Activated CD4-positive, alpha-beta T cell treated with anti-CD3 and anti-CD28 coated beads for 48 hours (primary cell): ENCODE measurements at places on chromosomes 3 and 15.

DNA sequence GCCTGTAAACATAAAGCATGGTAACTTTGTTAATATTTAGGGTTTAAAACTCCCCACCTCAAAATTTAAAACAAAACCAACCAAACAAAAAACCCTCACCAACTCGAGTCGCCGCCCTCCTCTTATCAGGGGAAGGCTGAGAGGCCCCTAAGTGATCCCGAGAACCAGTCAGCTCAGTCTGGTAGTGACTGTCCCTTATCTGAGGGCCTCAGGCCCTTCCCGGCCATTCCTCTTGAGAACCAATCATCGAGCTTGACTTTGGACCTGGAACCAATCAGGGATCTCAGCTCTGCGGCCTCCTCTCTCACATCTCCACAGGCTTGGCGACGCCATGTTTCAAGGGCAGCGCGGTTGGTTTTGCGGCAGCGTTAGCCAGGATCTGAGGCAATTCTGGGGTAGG, at the start of gene TERB2:
TSS of gene TERB2 (plus strand) at position 300 of the 400 bp plus-strand sequence. CDS start at position 332, 32 bp downstream.
- no peak for DNase-seq

DNA sequence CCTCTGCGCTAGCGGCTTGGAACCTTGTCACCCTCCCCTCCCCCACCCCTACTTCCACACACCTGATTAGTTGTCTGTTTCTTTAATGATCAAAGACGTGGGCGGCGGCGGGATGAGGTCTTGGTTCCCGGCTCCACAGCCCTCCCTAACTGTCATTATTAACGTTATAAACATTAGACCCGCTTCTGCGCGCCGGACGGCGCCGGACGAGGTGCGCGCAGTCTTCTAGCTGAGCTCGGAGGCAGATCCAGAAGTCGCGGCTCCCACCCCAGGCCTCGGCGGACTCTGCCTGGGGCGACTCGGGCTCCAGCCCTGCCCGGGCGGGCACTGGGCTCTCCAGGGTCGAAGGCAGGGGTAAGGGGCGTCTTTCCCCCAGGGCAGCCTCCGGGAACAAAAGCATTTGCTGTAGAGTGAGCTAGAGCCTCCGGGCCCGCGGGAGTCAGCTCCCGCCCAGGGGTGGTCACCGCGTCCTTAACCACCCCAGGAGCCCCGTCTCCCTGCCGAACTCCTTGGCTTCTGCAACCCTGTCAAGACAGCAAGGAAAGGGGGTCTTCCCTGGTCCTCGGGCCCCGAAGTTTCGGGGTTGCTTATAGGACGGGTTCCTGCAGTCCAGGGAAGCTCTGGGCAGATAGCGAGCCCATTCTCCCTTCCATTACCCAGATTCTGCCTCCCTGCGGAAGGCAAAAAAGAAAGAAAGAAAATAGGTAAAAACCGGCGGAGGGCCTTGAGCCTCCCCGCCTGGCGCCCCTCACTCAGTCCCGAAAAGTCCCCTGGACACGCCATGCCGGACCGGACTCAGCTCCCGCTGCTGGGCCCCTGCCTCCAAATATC, 2.2 kb upstream of the ISLR2 start:
- no peak for DNase-seq

DNA sequence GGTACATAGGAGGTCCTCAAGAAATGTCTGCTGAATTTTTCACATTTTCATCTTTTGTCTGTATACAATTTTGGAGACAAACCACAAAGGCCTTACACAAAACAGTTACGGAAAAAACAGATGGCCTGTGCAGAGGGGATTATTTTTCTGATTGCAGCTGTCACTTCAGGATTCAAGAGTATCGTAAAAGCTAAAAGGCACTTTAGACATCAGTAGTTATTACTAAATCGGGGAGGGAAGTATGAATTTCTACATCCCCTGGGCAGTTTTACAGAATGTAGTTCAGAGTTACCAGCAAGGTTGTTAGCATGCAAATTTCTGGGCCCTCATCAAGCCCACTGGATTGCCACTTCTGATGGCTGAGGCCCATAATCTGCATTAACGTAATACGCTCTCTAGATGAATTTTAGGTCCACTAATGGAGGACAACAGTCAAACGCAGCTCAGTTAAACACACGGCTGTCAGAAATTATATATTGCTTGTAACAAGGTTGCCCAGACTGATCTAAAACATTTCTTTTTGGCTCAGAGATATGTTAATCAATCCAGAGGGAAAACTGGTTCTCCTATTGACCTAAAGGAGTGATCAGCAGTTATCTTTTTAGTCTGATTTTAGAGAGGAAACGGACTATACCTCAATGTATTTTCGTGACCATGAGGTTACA, 1.1 kb downstream of the RIOX2 start:
- DNase-seq: no peak

DNA sequence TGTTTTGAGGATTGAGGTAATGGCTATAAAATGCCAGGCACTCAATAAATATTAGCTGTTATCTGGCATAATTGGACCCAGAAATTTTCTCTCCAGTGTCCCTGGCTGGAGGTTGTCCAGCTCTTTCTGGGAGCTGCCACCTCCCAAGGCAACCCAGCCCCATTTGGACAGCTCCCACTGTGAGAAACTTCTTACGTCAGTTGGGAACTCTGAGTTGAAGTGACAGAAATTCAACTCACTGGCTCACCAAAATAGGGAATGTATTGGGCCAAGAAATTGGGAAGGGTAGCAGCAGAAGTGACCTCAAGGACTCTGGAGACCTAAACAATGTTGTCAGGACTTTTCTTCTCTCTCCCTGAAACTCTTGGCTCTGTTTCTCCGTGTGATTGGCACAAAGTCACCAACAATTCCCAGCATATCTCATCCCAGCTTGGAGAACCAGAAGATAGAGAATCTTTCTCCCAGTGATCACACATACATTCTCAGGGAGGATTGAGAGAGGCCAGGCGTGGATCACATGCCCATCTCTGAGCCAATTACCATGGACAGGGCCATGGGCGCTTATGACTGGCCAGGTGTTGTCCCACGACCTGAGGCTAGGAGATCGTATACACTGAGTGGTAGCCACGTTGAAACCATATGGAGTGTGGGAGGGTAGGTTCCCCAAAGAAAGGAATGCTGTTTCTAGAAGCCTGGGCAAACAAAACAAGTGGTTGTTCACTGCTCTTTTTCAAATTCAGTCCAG, 22.5 kb upstream of the HCN4 start:
- DNase-seq: no peak

DNA sequence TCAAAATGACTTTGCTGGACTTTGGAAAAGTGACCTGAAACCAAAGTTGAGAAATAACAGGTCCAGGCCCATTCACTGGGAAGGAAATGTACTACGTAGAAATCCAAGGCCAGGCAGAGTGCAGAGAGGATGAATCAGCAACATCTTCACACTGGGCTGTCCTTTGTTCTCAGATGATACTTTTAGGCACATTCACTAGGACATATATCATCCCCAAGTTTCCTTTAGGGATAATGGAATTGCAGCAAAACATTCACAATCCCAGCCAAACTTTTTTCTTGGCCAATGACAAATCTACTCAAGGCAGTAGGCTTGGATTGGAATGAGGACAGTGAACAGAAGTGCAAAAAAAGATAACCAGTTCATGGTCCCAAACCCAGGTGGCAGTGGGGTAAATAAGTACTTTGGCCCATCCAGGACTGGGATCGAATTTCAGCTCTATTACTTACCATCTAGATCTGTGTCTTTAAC, 75.1 kb downstream of the CLDN11 start:
- DNase-seq: no peak

- no peak for DNase-seq
Measured at GRCh38 chr15:86942285-86942684, 862.6 kb downstream of the AGBL1 start.

DNA sequence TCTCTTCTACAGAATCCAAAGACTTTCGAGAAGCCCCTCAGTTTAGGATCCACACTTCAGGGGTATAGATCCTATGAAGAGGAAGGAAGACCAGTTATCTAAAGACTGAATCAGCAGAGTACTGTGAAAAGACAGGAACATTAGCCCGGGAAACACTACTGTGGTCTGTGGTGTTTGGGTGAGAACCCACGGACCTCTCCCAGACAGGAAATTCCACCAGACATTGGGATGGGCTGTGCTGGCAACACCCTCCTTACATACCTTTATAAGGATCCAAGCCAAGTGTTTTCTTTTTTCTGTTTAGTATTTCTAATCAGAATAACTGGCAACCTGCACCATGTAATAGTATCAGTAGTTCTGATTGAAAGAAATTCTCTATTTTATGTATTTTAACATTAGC, 14.1 kb downstream of the TMEM207 start:
- DNase-seq: no peak

DNA sequence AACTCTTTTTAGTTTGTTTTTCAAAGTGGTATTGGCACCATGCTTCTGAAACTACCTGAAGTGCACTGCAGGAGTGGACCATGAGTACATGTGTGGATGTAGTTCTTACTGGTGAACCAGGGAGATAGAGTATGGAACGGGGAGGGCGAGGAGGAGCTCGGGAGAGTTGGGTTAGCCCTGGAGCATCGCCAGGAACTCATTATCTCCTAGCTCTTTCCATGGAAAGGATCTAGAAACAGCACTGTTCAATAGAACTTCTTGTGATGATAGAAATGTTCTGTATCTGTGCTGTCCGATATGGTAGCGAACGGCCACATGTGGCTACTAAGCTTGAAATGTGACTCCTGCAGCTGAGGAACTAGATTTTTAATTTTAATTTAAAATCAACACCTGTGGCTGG, 47.3 kb downstream of the VGLL4 start:
- no peak for DNase-seq

DNA sequence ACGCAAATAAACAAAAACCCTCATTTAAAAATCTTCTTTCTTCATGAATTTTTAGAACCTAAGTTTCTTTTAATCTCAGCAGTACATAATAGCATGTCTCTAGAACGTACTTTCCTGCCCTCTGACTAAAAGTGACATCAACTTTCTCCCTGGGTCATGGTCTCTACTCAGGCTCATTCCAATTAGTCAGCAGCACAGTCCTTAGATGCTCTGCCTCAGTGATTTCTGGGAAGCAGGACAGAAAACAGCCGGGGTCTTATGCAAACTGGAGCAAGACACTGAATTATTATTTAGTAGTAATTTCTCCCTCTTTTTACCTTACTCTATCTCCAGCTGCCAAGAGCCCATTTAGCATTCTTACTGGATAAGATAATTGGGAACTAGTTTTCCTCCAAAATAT, 365.2 kb downstream of the TUSC7 start:
- DNase-seq: no peak

DNA sequence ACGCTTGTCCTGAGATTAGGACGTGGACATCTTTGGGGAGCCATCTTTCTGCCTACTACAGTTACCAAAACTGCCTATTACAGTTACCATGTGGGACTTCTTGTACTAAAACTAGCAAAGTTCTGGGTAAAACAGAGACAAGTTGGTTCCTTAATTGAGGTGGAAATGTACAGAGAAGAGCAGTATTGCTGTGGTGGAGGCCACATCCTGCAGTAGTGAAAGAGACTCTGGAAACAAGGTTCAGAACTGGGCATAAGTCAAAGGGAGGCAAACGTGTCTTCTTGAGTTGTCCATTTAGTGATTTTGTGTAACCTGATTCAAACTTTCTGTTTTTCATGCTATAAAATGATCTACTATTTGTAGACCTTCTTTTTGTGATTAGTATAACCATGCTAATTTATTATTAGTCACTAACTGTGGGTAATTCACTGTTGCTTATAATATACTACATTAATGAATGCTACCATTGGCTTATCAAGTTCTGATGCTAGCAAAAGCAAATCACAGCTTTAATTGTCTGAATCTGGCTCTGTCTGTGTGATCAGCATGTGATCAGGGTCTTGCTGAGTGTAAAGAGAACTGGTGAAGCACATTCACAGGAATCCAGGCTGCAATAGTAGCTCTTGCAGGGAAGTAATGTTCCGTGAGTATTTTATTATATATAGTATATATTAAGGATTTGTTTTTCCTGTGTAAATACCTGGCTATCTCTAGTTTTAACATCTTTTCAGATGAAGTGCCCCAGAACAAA, 207.9 kb upstream of the GAP43 start:
- DNase-seq: no peak

DNA sequence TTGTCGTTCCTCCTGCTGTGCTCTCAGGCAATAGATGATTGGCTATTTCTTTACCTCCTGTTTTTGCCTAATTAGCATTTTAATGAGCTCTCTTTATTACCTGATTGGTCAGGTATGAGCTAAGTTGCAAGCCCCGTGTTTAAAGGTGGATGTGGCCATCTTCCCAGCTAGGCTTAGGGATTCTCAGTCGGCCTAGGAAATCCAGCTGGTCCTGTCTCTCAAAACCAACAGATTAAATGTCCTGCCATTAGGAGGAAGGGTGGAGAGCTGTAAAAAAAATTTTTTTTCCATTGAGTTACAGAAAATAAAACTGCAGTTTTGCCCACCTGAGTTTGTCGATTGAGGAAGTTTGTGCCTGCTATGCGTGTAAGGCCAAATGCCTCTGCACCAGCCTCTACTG, 5.4 kb upstream of the ACSBG1 start:
- DNase-seq: no peak

GRCh38 chr15:82044373-82045178, 1.2 kb downstream of the MEX3B start:
- DNase-seq: peak; percentile 34

DNA sequence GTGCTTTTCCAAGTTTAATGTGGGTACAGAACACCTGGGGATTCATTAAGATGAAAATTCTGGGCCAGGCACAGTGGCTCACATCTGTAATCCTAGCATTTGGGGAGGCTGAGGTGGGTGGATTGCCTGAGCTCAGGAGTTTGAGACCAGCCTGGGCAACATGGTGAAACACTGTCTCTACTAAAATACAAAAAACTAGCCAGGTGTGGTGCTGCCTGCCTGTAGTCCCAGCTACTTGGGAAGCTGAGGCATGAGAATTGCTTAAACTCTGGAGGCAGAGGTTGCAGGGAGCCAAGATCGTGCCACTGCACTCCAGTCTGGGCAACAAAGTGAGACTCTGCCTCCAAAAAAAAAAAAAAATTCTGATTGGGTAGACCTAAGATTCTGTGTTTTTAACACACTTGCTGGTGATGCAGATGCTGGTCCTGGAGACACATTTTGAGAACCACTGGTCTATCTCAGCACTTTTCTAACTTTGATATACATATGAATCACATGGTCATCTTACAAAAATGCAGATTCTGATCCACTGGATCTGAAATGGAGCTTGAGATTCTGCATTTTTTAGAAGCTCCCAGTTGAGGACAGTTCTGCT, 223.8 kb upstream of the SATB1 start:
- no peak for DNase-seq

- no peak for DNase-seq
Measured at GRCh38 chr15:92900731-92901071, 577 bp downstream of the CHD2 start.

GRCh38 chr3:196662711-196663571, 23.4 kb downstream of the NRROS start:
- no peak for DNase-seq

- DNase-seq: no peak
Measured at GRCh38 chr3:173770011-173770410, 372.5 kb downstream of the NLGN1 start.
